ENCODE measurements at places on chromosomes 7 and 10.

- DNase-seq = no peak
Observed at GRCh38 chr7:70725448-70725847, 406.5 kb upstream of the GALNT17 start.

DNA sequence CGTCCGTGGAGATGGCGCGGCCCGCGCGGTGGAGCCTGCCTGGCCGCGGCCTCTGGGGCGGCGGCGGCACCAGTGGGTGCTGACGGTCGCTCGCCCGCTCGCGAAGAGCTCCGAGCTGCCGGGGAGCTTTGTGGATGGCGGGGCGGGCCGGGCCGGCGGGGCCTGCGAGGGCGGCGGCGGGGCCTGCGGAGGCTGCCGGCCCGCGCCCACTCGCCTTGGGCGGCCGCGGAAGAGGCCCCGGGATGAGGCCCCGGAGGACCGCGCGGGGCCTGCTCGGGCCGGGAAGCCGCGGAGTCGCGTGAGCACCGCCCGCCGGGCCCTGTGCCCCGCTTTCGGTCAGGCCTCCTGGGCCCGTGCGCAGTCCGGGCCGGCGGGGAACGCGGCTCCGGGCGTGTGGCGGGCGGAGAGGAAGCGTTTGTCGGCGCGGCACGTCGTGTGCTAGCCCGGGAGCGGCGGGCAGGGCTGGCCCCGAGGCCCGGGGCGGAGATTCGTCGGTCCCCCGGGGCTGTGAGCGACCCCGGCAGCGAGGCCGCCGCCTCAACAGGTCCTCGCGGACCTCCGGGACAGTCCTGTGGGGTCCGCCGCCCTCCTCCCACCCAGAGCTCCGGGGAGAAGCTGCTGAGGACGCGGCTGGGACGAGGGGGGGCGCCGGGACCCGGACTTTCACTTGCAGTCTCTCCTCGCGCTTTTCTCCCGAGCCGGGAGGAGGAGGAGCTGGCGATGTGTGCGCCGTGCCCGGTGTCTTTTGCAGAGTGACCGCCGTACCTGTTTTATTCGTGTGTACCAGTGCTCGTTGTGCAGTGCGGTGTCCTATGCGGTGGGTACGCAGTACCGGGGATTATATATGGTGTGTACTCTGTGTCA lies 578 bp downstream of the ZMYND11 start:
- peak; percentile 41 for DNase-seq

GRCh38 chr10:21919906-21920305 lies 83.6 kb downstream of the DNAJC1 start:
- no peak for DNase-seq

- DNase-seq = no peak
Observed at GRCh38 chr10:88944813-88945212, 7.8 kb downstream of the ACTA2 start.

- no peak for DNase-seq
Observed at GRCh38 chr7:25118048-25118753, 6.9 kb downstream of the CYCS start.

DNA sequence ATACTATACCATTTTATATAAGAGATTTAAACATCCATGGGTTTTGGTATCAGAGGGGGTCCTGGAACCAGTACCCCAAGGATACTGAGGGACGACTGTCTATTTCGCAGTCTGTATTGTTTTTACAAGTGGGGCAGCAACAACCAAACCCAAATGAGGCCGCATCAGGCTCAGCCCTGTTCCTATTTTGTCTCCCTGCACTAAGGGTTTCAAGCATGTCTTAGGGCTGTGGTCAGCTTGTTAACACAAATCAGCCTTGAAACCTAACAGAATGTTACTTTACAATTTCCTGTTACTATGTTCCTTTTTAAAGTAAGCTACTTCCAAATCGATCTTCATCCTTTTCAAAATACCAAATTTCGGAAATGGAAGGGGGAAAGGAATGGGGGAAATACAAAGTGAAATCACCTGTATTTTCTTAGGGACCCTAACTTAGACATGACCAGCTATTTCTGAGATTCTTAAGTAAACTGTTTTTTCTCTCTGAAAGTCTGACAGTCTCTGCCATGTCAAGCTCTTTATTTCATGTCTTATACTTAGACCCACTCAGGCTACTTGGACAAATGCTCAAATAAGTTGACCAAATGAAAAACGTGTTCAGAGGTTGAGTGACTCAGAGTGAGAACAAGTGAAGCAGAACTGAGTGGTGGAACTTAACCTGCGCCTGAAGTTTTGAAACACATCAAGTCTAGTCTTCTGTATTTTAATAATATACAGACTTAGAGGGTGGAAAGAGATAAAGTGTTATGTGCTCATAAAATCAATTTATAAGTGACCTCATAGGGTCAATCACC lies 75.8 kb downstream of the C1GALT1 start:
- no peak for DNase-seq

- DNase-seq = no peak
Observed at GRCh38 chr10:81405399-81405798, 469.6 kb upstream of the NRG3 start.

GRCh38 chr7:51121931-51122425 lies 194.6 kb downstream of the COBL start:
- no peak for DNase-seq

DNA sequence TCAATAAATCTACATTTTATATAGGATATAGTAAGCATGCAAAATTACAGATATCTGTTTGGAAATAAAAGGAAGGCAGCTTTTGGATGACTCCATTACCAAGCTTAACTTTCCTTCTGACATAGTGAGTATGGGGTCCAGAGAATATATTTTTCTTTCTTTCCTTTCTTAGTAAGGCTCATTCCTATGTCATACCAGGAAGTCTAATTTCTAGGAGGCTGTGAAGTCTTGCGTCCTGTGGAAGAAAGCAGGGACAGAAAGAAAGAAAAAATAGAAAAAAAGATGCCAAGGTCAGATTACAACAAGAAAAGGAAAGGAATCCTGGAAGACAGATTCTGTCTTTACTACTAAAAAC lies 36.3 kb downstream of the AKR1C8 start:
- no peak for DNase-seq

- DNase-seq = no peak
Observed at GRCh38 chr10:64211466-64211865, 690.3 kb downstream of the REEP3 start.

- no peak for DNase-seq
Observed at GRCh38 chr7:110308791-110309190, 782.1 kb upstream of the LRRN3 start.

- no peak for DNase-seq
Observed at GRCh38 chr7:155583636-155584035, 37.3 kb upstream of the CNPY1 start.

DNA sequence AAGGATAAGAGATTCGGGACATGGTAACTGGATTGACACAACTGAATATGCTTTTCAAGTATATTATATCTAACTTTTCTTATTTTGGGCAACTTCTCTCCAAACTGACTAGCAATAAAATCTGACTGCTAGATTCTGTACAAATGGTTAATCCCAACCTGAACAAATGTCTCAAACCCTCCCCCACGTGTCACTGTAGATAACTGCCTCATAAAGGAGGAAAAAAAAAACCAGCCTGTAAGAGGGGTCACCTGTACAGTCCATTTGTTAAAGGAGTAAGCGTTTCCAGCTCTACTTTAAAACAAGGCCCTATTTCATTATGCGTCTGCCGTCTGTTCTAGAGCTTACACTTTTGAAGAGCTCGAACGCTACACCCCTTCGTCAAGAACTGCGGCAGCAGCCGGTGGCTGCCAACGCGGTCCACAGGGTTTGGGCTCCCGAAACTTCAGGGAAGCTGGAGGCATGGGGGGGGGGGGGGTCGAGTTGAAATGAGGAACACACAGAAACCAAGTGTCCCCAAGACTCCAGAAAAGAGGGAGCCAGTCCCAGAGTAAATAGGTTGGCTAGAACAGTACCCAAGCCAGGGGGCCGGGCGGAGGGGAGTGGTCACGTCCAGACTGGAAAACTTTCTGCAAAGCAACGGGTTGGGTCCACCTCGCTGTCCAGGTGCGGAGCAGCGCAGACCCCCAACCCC lies 492 bp downstream of the COG5 start:
- no peak for DNase-seq

DNA sequence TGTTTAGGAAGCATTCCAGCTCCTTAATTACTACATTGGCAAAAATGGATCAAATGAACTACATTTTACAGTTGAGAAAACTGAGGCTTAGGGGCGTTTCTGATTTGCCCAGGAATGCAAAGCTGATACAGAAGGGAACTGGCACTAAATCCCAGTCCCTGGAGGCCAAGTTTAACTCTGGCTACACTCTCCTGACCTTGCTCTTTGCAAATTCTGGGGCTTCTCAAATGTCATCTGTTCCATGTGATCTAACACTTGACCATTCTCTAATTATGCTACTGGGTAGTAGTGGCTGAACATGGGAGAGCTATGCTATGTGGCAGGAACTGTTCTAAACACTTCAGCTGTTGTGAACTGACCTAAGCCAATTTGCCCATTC lies 11.3 kb upstream of the HABP2 start:
- DNase-seq = no peak

DNA sequence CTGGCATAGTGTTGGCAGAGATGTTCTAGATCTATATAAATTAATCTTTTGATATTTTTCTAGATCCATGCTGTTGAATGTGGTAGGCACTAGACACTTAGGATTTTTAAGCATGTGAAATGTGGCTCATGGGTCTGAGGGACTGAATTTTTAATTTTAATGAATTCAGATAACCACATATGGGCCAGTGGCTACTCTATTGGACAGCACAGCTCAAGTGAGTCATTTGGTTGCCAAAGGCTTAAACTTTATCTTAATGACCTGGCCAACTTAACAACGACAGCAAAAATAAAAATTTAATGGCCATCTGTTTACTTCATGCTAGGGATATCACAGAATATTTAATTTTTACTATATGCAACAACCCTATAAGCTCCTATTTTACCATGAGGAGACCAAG lies 61.4 kb downstream of the CDK14 start:
- no peak for DNase-seq

- DNase-seq = no peak
Observed at GRCh38 chr10:75395066-75395931, 6.3 kb downstream of the ZNF503 start.

GRCh38 chr7:116307253-116307652 lies 96.9 kb downstream of the TES start:
- DNase-seq = no peak

GRCh38 chr7:138226745-138227279 lies 150.6 kb downstream of the AKR1D1 start:
- no peak for DNase-seq

DNA sequence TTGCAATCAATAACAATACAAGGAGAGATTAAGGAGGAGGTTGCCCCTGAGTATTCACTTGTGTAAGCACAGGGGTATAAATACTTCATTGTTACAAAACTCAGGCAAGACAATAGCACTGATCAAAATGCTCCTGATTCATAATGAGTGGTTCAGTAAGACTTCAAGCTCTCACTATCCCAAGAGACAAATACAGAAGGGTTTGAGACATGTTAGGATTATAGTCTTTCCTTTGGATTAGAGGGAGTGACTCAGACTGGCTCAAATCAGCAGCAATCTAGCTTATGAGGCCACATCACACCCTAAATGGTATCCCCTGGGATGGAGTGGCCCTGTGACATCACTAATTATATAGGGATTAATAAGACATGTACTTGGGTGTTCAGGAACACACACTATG lies 167.2 kb upstream of the HGF start:
- no peak for DNase-seq

DNA sequence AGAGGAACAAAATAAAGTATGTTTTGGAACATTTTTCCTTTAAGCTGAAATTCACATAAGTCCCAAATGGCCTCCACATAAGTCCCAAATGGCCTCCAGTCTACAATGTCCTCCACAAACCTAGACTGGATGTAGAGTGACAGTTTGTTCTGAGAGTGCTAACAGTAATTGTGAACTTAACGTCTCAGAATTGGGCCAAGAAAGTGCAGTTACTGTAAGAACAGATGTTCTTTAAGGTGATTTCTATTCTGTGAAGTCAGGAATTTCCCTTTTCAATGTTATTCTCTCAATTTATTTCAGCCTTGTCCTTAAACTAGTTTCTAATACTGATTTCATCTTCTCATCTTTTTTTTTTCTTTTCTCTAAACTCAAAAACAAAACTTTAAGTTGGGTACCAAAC lies 188.7 kb upstream of the SEMA3E start:
- DNase-seq = no peak

- DNase-seq = no peak
Observed at GRCh38 chr7:106418094-106418493, 133.3 kb upstream of the NAMPT start.

Measured in NCI-H1436 (cell line).